ENCODE measurements at places on chromosomes 2 and 18.

DNA sequence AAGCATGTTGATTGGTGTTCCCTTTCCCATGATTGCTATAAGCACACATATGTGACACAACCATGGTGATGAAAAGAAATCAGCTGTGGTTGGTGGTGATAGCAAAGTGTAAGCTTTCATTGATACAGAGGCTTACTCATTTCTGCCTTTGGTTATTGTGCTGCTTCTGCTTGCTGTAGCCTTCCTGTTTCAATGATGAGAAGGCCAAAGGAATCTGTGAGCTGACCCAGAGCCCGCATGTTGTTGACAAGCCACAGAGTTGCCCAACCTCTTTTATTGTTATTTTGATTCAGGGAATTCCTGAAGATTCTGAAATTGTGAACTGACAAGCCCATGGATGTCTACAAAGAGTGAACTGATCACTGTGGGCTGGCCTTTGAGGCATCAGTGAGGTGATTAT lies 164.4 kb downstream of the TMEFF2 start:
- DNase-seq = no peak

GRCh38 chr18:33184958-33185357 lies 255.6 kb downstream of the CCDC178 start:
- no peak for DNase-seq

- DNase-seq = no peak
Measured at GRCh38 chr18:79242246-79242645, 153.5 kb upstream of the NFATC1 start.

DNA sequence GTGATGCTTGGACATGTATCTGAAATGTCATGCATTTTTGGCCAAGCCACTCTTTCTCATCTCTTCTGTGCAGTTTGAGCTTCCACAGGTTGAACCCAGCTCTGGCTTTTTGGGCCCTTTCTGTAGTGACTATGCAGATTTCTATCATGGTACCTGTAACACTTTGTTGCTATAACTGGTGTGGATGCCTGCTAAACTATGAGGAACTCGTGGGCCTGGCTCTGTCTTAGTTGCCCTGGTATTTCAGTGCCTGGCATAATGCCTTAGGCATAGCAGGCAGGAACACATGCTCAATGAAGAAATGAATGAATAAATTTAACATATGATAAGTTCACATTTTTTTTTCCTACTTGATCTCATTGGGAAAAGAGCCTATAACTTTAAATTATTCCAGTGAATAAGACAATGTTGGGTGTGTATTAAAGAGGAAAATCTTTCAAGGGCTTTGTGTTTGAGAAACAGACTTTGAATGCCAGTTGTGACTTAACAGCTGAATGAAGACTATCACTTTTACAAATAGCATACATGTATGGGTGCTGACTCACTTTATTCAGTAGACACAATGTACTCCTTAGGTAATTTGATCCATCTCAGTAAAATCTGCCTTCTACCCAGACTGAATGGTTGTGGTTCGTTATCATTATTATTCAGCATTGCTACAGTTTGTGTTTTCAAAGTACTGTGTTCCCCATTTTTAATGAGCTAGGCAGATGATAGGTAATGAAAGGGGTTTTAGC lies 86.4 kb upstream of the MAP4K3 start:
- no peak for DNase-seq

DNA sequence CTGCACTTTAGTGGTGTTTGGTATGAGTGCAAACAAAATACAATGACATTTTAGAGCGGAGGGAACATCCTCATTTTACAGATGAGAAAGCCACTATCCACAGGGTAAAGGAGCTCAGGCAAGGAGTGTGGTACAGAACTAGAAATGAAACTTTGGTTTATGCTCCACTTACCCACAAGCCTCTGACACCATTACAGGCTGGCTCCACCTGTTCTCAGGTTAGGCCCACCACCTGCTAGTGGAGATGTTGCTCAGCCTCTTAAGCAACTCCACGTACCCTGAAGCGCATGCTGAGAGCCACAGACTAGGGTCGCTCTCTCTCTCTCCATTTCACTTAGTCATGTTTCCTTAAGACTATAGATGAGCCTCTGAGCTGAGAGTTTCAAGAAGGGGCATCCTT lies 130.0 kb downstream of the MBD2 start:
- DNase-seq = no peak

DNA sequence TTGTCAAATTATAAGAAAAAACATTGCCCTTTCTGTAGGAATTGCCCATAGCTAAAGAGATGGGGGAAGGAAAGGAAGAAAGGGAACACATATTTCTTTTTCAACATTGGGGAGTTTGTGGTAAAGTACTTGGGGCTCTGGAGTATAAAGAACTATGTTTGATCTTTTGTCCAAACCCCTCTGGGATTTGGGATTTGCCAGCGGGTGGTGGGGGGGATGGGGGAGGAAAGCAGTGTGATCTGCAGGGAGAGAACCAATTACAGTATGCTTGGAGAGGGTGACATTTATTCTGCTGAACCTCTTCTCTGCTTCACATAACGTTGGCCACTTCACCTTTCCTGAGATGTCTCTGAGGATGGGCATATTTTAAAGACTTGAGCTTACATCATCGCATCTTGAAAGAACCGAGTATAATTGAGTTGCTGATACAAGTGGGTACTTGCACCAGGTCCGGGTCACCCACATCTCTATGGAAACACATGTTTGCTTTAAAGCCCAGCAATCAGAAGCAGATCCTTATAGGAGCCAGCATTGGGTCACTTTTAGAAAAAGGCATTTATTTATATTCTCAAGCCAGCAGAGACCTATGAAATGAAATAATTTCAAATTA lies 73.1 kb downstream of the SPATS2L start:
- DNase-seq = no peak

- DNase-seq = no peak
Measured at GRCh38 chr18:41543815-41544214, 411.2 kb upstream of the PIK3C3 start.

GRCh38 chr2:233088972-233089345 lies 28.8 kb downstream of the INPP5D start:
- DNase-seq = no peak

- no peak for DNase-seq
Measured at GRCh38 chr2:28233164-28233676, 159.4 kb upstream of the FOSL2 start.

DNA sequence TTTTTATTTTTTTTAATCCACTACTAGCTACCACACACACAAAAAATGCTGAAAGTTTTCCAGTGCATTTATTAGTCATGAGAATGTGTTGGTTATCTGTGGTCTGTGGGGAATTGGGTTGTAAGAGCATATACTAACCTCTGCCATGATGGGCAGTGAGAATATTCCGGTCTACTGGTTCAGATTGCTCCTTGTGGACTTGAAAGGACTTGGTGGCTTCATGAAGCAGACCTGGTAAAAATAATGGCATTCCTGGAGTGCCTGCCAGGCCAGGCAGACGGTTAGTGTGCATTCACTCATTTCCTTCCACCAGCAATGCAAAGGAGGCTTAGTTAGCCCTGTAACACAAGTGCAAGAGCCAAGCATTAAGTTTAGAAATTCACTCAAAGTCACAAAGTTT lies 150.8 kb downstream of the THSD7B start:
- DNase-seq = no peak

GRCh38 chr2:39664232-39664887 lies 1.4 kb upstream of the TMEM178A start:
- DNase-seq = no peak

DNA sequence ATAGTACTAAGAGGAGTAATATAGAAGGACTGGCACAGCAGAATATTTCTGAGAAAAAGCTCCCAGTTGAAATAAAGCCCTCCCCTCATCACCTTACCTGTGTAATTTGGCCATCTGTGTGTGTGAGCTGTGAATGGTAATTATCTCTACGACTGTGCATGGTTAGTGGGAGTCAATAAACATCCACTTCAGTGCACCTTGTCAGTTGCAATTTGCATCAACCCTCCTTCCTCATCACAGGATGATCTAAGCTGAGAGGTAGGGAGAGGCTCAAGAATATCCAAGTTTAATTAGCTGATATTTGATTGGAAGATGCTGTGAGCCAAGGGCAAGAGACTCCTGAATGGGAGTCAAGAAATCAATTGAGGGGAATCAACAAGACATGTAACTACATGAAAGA lies 694.9 kb upstream of the KLHL29 start:
- no peak for DNase-seq
